Activated T-cell treated with anti-CD3 and anti-CD28 coated beads for 4 hours (primary cell): ENCODE measurements at places on chromosomes 4 and X.

DNA sequence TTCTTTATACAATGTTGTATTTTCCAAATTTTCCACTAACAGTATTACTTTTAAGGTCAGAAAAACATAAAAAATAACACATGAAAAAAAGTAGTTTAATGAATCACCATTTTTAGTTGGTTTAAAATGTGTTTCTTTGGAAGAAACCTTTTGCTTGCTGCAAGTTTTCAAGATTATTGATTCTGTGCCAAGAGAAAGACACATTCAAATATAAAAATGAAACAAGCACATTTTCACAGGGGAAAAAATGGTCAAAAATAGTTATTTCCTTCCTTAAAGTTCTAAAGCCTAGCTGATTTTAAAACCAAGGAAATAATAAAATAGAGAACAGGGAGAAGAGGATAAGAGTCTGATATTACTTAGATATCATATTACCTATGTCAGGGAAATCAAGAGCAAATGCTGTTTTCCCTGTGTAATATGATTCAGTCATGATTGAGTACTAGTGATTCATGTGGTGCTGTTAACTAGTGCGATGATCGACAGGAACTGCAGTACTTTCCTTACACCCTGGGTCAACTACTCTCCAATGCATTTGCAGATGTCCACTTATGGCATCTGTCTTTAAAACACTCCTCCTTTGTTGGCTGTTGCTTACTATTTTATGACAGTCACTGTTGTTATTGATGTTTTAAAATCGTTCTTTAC, 103.8 kb downstream of the CAMK2D start:
- no peak for DNase-seq

- DNase-seq = no peak
Measured at GRCh38 chrX:153667281-153667955, 6.2 kb downstream of the PNCK start.

DNA sequence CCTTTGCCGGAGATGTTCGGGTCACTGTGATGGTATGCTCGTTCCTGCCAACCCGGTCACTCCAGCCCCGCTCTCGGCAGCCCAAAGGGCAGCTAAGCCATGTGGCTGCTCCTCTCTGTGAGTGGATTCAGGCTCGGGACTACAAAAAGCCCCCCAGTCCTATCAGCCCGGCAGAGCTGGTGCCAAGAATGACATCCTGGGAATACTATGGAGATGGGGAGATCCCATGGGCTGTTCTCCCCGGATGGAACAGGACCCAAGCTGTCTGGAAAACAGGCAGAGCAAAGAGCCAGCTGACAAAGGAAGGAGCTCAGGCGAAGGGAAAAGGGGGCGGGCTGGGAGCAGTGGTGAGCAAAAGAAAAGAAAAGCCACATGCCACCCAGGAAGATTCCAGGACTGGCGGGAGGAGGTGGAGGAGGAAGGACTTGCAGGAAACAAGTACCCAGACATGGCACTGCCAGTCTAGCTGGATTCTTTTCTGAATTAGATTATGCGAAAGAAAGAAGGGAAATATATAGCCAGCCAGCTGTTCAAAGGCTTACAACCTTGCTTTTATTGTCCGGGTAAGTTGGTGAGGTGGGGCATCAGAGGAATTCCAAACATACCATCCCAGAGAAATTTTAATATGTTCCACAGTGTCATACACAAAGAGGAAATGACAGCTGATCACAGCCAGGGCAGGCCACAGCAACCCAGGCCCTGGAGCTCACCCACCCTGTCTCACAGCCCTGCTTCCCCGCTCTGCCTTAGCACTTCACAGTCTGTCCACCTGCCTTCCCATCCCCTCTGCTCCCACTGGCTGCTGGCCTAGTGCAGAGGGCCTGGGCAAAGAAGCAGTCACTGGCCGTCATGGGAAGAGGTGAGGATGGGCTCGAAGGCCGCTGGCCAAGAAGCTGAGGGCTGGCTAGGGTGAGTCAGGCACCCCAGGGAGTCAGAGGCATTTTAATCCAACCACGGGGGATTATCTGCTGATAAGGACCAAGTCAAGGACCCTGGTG, 3.4 kb downstream of the NDP start:
- no peak for DNase-seq

GRCh38 chr4:5755161-5755560, 44.2 kb downstream of the EVC start:
- no peak for DNase-seq

- DNase-seq = no peak
Measured at GRCh38 chr4:129355516-129355915, 259.6 kb downstream of the C4orf33 start.

GRCh38 chrX:150291014-150291413, 72.1 kb upstream of the MAMLD1 start:
- DNase-seq = no peak

DNA sequence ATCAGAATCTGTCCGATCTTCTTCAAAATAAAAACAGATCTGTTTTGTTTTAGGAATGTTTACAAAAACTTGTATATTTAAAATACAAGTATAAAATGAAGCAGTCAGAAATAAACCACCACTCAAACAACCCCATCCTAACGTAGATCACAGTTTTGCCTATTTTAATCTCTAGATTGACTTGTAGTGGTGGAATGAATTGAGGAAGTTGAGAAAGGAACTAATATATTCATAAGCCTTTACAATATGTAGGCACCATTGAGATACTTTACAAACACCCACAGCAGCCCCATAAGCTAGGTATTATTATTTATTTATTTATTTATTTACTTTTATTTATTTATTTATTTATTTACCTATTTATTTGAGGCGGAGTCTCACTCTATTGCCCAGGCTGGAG, 52.3 kb upstream of the KLF3 start:
- no peak for DNase-seq

DNA sequence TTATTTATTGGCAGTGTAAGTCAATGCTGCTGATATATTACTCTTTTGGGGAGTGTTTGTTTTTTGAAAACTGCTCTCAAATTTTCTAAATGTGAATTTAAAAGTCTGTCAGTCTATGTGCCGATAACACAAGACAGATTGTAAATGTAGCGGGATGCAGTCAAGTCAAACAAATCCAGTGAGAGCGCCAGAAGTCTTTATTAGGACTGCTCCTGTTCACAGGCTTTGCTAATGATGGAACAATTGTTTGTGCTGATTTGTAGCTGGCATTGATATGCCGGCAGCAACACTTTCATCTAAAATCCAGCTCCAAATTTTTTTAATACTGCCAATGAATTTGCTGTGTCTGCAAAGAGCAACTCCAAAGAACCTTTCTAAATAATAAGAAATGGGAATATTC, 78.7 kb upstream of the TET2 start:
- DNase-seq = no peak

DNA sequence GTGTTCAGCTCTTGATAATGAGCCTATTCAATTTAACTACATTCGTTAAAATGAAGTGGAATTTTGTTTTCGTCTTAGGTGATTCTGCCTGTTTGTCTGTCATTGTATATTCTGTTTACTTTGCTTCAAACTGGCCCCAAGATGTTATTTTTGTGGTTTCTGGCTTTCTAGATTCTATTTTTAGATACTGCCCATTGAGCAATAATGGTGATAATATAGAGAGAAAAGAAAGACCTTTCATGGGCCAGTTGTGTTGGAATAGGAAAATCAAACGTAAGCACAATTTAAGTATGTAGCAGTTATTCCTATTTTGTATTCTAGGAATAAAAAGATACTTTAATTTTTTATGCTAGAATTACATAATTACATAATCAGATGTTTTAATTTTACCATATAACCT, 4.0 kb downstream of the CDKN2AIP start:
- DNase-seq = no peak

- no peak for DNase-seq
Measured at GRCh38 chrX:46447384-46447783, 97.8 kb downstream of the ZNF674 start.

- DNase-seq = no peak
Measured at GRCh38 chr4:121582296-121582695, 114.5 kb downstream of the ANXA5 start.

GRCh38 chr4:106830879-106831278, 205.2 kb downstream of the DKK2 start:
- no peak for DNase-seq

DNA sequence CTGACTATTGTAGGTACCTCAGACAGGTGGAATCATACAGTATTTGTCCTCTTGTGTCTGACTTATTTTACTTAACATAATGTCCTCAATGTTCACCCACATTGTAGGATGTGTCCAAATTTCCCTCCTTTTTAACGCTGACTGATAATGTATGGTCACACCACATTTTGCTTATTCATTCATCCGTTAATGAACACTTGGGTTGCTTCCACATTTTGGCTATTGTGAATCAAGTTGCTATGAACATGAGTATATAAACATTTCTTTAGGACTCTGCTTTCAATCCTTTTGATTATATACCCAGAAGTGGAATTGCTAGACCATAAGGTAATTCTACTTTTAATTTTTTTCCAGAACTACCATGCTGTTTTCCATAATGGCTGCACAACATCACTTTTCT, 87.0 kb upstream of the NDP start:
- no peak for DNase-seq

GRCh38 chr4:74291471-74291870, 16.8 kb upstream of the EPGN start:
- no peak for DNase-seq

GRCh38 chr4:6327220-6327917, 57.7 kb downstream of the WFS1 start:
- peak; percentile 69 for DNase-seq

- no peak for DNase-seq
Measured at GRCh38 chr4:83932750-83933391, 397.0 kb downstream of the GPAT3 start.

GRCh38 chrX:26026179-26026578, 112.0 kb upstream of the MAGEB18 start:
- DNase-seq = no peak

DNA sequence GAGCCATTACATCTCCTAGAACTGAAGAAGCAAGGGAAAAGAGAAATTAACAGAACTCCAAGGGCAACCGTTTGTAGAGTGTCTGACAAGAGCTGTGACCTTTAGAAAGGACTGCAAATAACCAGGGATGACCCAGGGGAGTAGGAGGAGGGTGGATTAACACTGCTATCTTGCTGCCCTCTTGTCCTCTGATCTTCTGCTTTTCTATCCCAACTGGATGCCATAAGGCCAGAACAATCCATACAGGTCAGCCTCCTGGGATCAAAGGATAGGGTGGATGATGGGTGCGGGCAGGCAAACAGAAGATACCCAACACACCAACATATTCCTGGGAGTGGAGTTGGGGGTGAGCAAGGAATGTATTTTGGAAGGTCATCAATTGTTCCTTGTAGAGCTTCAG, 19.8 kb upstream of the PDE5A start:
- DNase-seq = no peak

DNA sequence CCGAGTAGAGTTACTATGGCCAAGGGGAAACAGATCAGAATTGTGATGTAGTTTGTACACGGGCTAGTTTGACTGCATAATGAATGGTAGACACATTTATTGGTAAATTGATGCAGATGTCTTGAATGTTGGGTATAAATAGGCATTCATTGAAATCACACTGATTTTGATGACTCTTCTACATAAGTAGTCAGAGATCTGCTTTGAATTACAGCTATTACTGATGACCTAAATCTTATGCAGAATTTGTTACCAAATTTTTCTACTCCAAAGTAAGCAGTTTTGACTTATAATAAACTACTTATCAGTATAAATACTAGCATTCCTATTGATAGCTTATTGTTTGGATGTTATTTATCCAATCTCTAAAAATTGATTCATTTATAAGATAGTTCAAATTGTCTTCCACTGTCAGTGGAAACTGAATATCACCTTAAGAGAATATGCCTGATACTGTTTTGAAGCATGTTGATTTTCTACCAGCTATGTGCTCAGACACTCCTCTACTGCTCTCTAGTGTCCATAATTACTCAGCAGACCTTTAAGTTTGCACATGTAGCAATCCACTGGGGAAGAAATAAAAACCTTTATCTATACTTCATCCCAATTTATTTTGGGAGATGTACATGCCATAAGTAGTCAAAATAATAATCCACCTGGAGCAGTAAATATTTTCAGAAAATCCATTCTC, 120.3 kb downstream of the RASL11B start:
- DNase-seq = no peak

GRCh38 chrX:43581888-43582539, 74.1 kb upstream of the MAOA start:
- DNase-seq = no peak

DNA sequence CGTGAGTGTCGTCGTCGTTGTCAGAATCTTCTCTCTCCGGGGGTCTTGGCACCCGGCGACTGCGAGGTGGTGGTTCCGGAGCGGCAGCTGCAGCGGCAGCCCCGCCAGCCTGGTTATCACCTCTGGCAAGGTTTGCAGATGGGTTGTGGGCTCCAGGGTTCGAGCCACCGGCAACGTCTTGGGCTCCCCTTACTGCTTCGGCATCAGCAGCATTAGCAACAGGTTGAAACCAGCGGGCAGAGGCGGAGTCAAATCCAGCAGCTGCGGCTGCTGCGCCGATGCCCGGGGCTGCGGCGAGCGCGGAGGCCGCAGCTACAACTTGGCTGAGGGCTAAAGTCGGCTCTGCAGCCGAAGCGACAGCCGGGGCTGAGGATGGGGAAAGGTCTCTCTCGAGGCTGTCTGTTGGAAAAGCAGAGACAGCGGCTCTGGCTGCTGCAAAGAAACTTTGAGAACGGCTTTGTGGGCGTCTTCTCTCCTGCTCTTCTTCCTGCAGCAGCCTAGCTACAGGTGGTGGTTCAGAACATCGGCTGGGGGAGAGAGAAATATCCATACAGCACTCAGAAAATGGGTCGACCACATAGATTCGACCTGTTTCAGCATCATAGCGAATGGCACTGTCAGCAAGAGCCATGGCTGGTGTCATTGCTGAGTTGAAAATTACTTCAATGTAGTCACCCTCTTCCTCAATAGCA, 3.6 kb downstream of the IRS4 start:
- DNase-seq = no peak

- DNase-seq = no peak
Measured at GRCh38 chrX:23434356-23434884, 99.8 kb downstream of the PTCHD1 start.

DNA sequence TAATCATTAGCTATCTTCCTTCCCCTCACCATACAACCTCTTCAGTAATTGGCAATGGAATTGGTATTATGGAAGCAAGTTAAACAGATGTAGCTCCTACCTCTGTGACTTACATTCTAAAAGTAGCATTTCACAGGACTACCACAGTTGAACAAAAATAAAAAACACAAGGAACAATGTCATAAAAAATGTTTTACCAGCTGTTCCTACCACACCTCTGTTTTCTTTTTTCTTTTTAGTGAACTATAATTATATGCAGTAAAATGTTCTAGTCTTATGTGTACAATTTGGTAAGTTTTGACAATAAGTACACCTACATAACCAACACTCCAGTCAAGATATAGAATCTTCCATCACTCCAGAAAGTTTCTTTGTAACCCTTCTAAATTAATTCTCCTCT, 54.1 kb upstream of the GEMIN8 start:
- DNase-seq = no peak

GRCh38 chr4:95715830-95716229, 124.1 kb upstream of the PDHA2 start:
- no peak for DNase-seq

GRCh38 chr4:161336016-161336530, 827.7 kb downstream of the FSTL5 start:
- DNase-seq = no peak

GRCh38 chrX:107561468-107562215, 66.7 kb upstream of the PRPS1 start:
- no peak for DNase-seq
